Neural crest cell (in vitro differentiated cells): ENCODE measurements at places on chromosomes 7 and 10.

DNA sequence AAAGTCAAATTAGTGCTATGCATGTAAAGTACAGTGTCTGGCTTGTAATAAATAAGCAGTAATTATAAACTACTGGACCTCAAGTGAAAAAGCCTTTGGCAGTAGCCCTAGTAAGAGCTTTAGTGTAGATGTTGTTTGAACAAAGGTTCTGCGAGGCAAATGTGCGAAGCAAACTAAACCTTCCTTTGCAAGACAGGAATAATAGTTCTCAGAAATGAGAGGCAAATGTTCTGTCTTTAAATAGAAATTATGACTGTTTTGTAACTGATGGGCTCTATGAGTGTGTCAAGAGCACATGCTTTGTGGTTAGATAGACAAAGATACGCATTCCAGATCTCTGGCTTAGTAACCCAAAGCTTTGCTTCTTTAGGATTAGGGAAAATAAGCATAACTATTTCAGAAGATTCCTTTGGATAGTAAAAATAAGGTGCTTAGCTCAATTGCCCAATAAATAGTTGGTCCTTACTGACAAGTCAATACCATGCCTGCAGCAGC, 169.2 kb upstream of the CDC14C start:
- no peaks in the 10 kb centered on the region for H3K4me1 ChIP-seq
- no peaks in the 10 kb centered on the region for H3K36me3 ChIP-seq
- no peak for DNase-seq

DNA sequence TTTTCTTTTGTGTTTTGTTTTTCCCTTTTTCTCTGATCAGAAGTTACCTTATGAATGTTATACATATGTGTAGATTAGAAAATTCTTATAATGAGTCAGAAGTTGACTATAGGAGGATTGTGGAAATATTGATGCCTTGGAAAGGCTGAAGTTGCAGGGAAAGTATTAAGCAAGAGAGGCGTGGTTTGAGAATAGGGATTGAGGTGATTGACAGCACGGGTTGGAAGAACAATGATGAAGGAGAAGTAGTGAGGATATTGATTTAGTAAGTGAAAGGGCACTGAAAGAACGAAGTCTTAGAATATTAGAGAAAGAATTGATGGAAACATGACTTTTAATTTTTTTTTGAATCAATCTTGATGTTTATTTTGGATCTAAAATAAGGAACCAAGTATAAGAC, 176.0 kb downstream of the EXOC4 start:
- H3K36me3 ChIP-seq: peaks cover 19% of the 10 kb centered on the region
- no peaks in the 10 kb centered on the region for H3K27me3 ChIP-seq
- no peak overlapping the region for H3K4me3 ChIP-seq
- no peak for DNase-seq

DNA sequence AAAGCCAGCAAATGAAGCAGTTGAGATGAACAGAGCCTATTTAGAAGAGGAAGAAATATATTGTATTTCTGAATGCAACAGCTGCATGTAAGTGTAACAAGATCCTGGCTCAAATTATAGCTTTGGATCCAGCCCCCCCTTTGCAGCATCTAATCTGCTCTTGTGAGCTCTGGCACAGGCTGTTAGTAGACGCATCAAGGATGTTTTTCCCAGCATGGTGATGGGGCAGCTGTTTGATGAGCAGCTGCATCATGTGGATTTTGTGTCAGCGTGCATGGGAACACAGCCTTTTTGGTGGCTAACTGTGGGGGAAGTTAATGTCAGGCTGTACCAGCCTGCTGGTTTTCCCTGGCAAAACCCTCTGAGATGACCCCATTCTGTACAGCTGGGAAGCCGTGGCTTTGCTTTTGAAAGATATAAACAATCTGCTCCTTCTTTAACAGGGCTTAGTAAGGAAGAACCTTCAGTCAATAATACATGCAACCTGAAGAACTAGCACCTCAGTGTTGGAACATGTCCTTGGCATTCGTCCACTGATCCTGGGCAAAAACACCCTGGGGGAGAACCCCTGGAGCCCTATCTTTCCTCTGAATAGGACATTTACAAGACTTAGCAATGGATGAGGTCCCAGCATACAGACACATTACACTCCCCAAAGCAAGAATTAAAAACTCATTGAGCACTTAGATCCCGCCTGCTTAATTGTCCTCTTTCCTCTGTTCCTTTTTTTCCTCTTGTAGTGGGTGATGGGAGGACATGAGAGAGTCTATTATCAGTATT, 70.6 kb downstream of the NPS start:
- DNase-seq: no peak
- no peak overlapping the region for H3K27ac ChIP-seq
- H3K4me3 ChIP-seq: no peak overlapping the region
- peaks cover 9% of the 10 kb centered on the region for H3K27me3 ChIP-seq
- H3K36me3 ChIP-seq: no peaks in the 10 kb centered on the region
- no peaks in the 10 kb centered on the region for H3K4me1 ChIP-seq

GRCh38 chr10:61779950-61780659, 117.4 kb downstream of the CABCOCO1 start:
- H3K4me3 ChIP-seq: no peak overlapping the region
- DNase-seq: no peak
- H3K27me3 ChIP-seq: no peaks in the 10 kb centered on the region
- H3K36me3 ChIP-seq: no peaks in the 10 kb centered on the region
- no peak overlapping the region for H3K27ac ChIP-seq
- no peaks in the 10 kb centered on the region for H3K4me1 ChIP-seq

GRCh38 chr10:13016426-13016825, 14.9 kb upstream of the CCDC3 start:
- H3K27ac ChIP-seq: peak overlapping the region; percentile 68
- no peak for DNase-seq
- peaks cover 2% of the 10 kb centered on the region for H3K36me3 ChIP-seq
- peaks cover 11% of the 10 kb centered on the region for H3K4me1 ChIP-seq
- no peak overlapping the region for H3K4me3 ChIP-seq
